Hepatic stellate cell (primary cell): ENCODE measurements at places on chromosomes 6 and 20.
A peak's percentile ranks its signal among the peaks of the same experiment; 100 is the strongest.

GRCh38 chr6:148200781-148201180 is 141.9 kb upstream of the SASH1 start:
- DNase-seq = no peak

- DNase-seq = no peak
Measured at GRCh38 chr6:117409420-117409819, 16.3 kb downstream of the ROS1 start.

GRCh38 chr6:111482188-111482958 is 645 bp downstream of the REV3L start:
- DNase-seq = peak; percentile 26

- peak; percentile 55 for DNase-seq
Measured at GRCh38 chr6:45724511-45724910, 291.1 kb downstream of the CLIC5 start.

GRCh38 chr6:92259171-92259570 is 1160.2 kb downstream of the EPHA7 start:
- DNase-seq = no peak

- no peak for DNase-seq
Measured at GRCh38 chr6:34547701-34548644, 8.2 kb downstream of the SPDEF start.

DNA sequence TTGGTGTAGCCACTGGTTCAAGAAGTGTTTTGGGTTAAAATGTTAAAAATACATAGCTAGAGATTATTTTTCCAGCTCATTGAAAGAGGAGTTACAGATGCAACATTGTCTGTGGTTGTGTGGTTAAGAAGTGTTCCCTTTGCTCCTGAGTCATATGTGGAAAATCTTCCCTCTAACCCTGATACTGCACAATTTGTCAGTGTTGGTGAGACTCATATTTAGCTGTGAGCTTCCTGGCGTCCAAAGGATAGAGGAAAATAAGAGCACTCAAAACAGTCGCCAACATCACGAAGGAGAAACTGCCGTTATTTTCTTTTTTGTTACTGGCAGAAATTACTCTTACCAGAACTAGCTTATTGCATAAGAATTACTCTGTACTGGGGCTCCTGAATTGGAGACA is 250.4 kb downstream of the CDH4 start:
- peak; percentile 40 for DNase-seq

DNA sequence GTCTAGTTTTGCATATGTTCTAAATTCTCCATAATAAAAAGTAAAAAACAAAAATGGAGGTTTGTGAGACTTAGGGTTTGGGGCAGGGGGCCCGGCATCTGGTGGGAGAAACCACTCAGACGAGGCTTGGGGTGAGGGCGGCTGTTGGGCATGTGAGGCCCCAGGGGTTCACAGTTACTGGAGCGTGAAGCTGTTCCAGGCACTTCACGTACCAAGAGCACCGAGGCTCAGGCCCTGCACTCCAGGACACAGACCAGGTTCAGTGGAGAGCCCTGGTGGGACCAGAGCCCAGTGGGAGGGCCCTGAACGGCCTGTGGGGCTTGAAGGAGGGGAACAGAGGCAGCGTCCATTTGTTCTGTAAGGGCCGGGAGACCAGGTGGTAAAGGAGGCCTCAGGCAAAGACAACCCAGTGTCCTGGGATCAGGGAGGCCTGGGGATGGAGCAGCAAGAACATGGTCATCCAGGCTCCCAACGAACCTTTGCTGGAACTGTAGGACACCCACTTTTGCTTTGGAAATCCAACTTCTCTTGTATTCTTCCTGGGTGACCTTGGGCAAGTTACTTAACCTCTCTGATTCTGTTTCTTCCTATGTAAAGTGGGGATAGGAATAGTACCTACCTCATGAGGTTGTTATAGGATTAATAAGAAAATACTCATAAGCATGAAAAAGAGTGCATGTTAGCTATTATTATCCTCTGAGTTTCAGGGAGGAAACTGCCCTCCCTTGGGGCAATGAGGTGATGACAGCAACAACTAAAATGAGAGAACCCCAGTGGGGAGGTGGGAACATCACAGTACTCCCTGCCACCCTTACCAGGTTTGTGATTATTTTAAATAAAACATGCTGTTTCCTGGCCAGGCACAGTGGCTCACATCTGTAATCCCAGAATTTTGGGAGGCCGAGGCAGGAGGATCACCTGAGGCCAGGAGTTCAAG is 1.1 kb upstream of the FGD2 start:
- no peak for DNase-seq

GRCh38 chr6:150194195-150194594 is 51.4 kb downstream of the PPP1R14C start:
- no peak for DNase-seq

GRCh38 chr6:22546236-22546635 is 23.1 kb upstream of the HDGFL1 start:
- no peak for DNase-seq

- DNase-seq = no peak
Measured at GRCh38 chr20:47677635-47678453, 107.4 kb downstream of the SULF2 start.

DNA sequence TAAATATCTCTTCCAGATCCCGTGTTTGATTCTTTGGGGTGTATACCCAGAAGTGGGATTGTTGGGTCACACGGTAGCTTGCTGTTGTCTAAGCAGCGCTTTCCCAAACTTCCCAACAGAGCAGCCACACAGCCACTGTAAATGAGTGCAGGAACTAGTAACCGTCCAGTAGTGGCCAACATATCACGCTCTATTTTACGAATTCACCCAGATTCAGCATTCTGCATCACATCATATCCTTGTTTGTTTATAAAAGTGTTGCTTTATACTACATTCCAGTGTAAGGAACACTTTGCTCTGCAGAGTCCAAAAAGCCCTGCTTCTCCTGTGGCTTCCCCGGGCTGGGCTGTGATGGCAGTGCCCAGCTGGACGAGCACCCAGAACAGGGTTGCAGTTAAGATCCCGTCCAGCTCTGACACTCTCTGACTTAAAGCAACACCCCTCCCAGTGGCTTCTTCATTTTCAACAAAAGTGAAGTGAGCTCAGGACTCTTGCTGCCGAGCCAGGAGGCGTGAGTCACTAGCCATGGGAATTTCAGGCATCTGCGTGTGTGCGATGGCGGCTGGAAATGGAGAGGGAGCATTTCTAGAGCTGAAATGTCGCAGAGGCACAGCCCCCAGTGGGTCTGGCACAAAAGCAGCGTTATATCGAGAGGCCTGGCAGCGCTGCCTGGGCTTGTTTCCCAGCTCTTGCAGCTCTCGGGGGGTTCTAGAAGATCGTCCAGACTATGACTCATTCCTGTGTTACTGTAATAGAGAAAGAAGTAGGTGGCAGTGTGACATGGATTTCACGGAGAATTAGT is 216.3 kb upstream of the ECI2 start:
- peak; percentile 83 for DNase-seq

DNA sequence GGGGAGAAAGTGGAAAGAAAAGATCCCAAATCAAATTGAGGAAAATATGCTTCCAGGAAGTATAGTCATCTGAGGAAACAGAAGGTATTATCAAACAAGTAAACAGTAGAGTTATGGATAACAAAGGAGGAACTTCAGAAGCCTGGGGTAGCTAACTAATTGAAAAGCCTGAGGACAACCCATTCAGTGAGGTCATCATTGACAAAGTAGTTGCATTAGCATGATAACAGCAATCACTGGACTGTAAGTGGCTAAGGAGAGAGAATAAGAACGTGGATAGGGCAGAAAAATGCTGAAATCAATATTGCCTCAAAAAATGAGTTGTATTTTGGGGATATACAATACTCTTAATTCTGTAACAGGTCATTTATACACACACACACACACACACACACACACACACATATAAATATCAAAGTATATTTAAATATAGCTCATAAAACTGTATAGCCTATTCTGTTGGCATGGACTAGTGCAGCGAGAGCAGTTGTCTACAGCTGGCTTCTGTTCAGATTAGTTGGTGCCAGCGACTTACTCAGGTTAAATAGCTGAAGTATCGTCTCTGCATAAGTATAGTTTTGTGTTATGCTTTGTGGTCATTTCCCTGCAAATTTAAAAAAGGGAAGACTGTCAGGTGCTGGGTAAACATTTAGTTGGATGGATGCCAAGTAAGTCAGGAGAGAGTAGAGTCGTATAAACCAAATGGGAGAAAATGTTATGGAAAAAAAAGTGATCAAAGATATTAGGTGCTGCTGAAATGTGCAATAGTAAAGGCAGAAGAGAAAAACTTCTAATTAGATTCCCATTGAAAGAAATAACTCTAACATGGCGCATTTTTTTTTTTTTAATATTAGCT is 33.8 kb upstream of the CTAGE9 start:
- DNase-seq = no peak

GRCh38 chr6:95084867-95085266 is 492.5 kb upstream of the MANEA start:
- DNase-seq = no peak

- DNase-seq = no peak
Measured at GRCh38 chr20:60857708-60858107, 394.4 kb upstream of the CDH4 start.

GRCh38 chr20:33411242-33411641 is 9.9 kb upstream of the CDK5RAP1 start:
- DNase-seq = no peak

- no peak for DNase-seq
Measured at GRCh38 chr6:54102238-54102637, 9.0 kb upstream of the MLIP start.

GRCh38 chr6:144485531-144485930 is 200.4 kb downstream of the UTRN start:
- no peak for DNase-seq

- DNase-seq = no peak
Measured at GRCh38 chr20:53379833-53380120, 213.9 kb downstream of the ZNF217 start.

- DNase-seq = peak; percentile 12
Measured at GRCh38 chr20:13546497-13547131, 92.1 kb downstream of the TASP1 start.

DNA sequence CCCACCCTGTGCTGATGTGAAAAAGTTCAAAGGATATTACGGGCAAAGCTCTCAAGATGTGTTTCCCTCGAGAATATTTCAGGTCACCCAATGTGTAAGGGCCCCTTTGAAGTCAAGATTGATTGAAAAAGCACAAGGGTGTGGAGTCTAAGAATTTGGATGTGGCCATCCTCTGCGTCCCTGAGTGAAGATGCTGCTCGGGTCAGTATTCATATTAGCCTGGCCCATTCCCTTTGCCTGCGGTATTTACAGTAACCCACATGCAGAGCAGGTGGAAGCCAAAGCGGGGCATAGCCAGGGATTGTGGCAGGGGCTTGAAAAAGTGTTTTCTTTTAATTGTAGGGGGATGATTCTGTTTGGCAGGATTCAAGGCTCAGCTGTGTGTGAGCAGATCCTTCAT is 211.0 kb downstream of the TSHZ2 start:
- DNase-seq = no peak

GRCh38 chr20:32481311-32482142 is 103.6 kb downstream of the NOL4L start:
- DNase-seq = no peak

- no peak for DNase-seq
Measured at GRCh38 chr6:90547991-90548390, 38.9 kb downstream of the MAP3K7 start.

DNA sequence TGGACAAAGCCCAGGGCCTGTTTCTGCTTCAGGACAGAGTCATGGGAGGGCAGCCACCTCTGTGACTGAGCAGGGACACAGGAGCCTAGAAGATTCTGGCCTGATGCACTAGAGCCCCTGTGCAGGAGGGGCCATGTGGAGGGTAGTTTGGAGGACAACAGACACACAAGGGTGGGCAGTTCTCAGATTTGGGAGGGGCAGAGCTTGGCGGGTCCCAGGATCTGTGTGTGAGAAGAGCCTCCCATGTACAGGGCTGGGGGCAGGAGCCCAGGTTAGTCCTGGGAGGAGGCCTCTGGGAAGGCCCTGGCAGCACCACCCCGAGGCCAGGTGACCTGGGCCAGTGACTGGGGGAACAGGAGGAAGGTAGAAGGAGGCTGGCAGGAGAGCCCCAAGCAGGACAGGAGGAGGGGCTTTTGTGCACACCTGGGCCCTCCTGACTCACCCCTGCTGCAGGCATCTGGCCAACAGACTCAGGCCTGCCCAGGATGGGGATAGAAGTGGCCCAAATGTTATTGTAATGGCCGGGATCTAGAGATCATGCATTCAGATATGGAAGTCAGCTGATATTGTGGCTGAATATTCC is 1.4 kb upstream of the ULBP3 start:
- no peak for DNase-seq

DNA sequence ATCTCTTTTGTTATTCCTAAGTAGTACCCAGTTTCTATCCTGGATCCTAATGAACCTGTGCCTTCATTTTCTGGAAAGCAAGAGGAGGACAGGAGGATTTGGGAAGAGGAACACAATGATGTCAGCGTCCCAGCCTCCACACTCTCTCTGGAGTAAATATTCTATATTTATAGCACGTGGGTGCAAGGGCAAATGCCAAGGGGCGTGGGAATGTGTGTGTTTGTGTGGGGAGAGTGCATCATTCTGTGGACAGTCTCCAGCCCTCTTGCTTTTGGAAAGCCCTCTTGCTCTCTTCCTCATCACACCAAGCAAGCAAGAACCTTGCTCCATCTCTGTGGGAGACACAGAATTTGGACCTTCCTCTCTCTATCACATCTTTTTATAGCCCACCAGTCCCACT is 103.2 kb upstream of the EMILIN3 start:
- no peak for DNase-seq

DNA sequence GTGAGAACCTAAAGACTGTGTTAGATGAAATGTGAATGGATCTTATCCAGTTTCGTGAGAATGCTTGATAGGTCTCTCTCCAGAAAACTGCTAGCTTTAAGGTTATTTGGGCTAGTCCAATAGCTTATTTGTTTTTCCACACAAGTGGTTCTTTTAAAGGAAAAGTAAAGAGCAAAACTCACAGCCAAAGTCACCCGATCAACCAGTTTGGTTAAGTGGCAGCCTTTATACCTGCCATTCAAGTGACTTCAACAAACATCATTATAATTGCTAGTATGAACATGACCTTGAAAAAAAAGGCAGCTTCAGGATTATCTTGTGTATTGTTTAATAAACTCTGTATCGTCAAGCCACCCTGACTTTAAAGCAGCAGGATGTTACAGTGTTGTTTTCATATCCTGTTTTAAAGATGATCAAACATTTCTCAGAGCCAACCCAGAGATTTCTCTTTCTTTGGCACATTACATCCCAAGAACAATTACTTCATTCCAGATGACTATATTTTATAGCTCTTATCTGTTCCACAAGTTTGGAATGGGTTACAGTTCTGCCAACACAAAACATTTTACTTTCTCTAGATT is 253.4 kb downstream of the EPHA7 start:
- DNase-seq = no peak

DNA sequence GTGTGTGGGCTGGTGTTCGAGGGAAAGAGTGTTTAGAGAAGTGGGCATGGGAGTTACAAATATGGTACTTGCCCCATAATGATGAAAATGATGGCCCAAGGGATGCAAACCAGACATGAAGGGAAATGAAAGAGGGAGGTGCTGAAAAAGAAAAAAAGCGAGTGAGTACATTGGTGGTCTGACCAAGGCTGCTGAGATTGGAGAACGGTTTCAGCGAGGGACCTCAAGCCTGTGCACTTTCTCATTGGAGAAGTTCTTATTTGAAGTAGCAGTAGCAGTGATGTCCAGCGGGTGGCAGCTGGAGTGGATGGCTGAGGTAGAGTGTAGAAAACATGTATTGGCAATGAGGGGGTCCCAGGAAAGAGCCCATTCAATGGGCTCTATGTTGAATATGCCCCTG is 54.8 kb downstream of the TNFAIP3 start:
- DNase-seq = no peak
